ENCODE measurements at places on chromosomes 4 and X.
A peak's percentile ranks its signal among the peaks of the same experiment; 100 is the strongest.

DNA sequence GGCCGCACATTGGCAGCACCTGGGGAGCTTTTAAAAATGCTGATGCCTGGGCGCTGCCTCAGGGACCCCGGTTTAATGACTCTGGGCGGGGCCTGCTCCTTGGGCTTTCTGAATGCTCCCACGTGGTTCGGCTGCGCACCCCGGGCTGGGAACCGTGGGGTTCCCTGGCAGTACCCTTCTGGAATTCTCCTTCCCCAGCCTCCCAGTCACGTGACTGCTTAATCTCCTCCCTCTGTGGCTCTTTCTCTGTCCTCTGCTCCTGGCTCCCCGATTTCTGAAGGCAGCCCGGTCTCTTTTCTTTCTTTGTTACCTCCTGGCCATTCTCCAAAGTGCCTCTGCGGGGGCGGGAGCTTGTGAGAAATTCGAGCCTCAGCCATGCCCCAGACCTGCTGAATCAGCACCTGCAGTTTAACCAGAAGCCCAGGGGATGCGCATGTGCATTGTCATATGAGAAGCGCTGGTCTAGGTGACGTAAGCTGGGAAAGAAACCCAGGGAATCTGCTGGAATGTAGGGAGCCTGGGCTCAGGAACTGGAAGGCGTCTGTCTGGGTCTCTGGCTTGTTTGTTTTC, 16.6 kb downstream of the CLCN4 start:
- DNase-seq, result no peak

DNA sequence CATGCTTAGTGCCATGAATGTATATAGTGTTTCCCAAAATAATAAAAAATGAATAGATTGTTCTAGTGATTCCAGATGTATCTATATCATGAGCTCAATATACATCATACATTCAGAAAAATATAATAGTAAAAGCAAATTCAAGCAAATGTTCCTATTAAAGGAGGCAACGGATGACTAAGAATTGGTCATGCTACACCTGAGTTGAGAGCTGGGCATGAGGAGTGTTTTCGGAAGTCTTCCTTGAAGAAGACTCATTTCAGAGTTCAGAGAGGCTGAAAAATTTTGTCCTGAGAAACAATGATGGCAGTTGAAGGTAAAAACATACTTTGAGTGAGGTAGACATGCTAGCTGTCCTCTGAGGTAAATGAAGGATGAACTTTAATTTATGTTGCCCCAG, 79.3 kb upstream of the IL1RAPL2 start:
- no peak for DNase-seq

- DNase-seq, result no peak
Measured at GRCh38 chrX:48992341-48992740, 9.7 kb downstream of the GRIPAP1 start.

DNA sequence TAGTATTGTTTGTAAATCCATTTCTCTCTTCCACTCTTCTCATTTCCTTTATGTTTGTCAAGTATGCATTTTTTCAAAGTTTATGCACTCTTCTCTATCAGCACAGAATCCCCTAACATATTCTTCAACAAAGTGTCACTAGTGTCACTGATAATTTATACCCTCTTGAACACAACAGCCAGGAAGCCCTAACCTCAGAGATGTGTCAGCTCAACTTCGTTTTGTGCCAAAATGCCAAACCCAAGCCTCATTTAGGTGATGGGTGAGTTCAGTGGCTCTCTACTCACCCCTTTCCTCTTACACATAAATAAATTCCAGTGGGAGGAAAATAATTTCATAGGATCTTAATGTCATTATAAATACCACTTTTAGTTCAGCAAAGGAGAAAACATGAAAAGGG, 22.4 kb upstream of the P2RY10 start:
- DNase-seq, result no peak

GRCh38 chr4:184102488-184102887, 115.2 kb downstream of the ENPP6 start:
- no peak for DNase-seq

DNA sequence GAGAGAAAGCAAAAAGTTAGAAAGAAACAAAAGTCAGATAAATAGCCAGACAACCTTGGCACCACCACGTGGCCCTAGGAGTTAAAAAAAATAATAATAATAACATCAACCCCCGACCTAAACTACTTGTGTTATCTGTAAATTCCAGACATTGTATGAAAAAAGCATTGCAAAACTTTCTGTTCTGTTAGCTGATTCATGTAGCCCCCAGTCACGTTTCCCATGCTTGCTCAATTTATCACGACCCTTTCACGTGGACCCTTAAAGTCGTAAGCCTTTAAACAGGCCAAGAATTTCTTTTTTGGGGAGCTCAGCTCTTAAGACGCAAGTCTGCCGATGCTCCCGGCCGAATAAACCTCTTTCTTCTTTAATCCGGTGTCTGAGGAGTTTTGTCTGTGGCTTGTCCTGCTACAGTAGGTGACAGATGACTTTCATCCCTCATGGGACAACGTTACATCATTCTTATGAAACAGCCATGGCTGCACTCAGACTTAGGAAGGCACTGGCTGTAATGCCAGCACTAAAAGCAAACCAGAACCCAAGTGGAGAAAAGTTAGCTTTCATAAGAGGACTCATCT, 520 bp downstream of the ACOX3 start:
- no peak for DNase-seq

DNA sequence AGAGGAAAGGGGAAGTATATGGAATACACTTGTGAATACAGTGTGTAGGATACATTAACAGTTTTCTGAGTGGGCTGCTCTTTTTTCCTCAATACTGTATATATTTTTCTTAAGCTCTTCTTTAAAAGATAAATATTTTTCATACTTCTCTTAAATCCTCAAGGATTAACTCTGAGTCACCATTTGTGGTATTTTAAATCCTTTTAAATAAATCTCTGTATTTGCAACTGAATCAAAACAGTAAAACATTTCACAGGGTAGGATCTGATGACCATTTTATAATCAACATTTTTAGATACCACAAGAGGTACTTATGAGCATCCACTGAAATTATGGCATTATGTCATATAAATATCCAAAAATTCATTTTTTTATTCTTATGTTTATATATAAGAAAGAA, 87.6 kb downstream of the GAB1 start:
- no peak for DNase-seq

- DNase-seq, result no peak
Measured at GRCh38 chr4:8016527-8016926, 76.9 kb upstream of the AFAP1 start.

DNA sequence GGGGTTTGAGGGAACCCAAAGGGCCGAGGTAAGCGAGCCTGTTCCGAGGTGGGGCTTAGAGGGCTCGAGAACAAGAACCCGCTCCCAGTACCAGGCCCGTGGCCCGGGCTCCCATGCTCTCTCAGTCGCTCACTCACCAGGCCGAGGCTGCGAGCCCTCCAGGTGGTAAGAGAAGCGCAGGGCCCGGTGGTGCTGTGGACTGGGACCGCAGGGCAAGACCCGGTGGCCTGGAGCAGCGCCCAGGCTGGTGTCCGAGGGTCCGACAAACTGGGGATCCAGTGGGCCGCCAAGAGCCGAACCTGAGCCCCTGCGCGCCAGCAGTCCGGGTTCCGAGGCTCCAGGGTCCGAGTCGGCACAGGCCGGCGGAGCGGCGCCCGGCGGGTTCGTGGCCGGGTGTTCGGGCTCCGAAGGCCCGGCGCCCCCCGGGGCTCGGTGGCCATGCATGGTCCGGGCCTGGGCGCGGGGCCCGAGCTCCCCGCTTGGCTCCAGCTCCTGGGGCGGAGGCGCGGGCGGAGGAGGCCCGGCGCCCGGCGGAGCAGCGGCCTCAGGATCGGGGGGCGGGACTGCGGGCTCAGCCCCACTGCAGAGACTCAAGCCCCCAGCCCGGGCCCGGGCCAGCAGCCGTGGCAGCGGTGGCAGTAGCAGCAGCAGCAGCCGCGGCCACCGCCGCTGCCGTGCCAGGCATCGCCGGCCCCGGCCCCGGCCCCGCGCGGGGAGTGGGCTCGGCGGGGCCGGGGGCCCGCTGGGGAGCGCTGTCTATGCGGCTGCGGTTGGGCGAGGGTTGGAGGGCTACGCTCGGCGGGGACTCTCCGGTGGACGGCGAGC, 833 bp downstream of the FGD1 start:
- DNase-seq, result no peak

DNA sequence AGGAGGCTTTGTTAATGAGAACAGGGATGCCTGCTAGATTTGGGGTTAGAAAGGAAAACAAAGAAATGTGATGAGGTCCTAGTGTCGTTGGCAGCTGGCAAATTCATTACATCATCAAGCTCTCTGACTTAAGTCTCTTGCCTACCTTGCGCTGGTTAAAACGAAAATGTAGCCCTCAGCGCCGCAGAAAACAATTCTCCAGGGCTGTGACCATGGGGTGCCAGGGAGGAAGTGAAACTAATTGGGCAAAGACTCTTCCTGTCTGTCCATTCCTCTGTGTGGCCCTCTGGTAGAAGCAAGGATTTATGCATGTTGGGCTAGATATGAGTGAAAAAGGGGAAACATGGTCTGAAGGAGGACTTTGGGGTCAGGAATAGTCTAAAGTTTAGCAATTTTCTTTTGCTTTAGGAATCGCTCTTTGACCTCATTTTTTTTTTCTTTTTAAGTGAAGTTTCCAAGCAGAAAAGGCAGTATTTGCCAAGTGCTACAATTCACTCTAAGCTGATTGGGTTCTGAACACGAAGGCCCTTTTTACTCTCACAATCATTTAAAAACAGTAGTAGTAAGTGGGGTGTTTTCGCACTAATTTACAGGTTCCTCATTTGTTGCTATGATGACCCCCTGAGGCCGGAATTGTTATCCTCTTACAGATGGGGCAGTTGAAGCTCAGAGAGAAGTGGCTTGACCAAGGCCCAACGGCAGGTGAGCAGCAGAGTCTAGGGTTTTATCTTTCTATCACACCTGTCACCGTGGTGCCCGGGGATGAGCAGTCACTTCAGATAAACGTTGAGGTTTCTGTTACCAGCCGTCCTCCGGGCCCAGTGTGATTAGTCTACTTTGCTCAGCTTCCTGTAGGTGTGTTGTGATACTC, 27.3 kb upstream of the CHRNA9 start:
- DNase-seq, result peak; percentile 63

- no peak for DNase-seq
Measured at GRCh38 chr4:40185830-40186664, 10.8 kb upstream of the RHOH start.

DNA sequence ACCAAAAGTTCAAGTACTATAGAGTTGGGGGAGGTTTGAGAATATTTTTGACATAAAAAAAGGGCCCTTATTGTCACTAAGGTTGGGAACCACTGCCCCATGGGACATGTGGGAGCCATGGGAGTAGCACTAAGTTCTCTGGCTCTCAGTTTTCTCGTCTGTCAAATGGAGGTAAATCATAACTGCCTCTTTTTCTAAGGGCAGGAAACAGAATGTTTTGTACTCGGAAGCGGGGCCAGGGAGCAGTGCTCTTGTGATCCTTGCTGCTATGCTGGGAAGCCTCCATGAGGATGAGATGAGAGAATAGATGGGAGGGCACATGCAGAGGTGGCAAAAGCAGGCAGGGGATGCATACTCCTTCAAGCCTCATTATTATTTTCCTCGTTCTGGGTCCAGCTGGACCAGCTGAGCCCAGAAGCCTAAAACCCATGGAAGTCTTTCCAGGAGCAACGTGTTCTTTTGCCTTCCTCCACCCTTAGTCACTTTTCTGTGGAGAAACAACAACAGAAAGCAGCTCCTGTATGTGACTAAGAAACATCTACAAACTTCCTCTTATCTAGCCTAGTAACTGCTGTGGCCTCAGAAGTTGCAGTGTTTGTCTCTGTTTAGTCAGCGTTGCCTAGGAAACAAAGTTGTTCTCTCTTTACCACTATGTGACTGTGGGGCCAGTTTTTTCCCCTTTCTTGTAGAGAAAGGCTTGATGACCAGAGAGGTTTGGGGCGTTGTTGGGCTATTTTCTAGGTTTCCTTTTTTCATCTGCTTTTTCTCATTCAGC, 64.8 kb downstream of the TSC22D3 start:
- DNase-seq, result peak; percentile 32

DNA sequence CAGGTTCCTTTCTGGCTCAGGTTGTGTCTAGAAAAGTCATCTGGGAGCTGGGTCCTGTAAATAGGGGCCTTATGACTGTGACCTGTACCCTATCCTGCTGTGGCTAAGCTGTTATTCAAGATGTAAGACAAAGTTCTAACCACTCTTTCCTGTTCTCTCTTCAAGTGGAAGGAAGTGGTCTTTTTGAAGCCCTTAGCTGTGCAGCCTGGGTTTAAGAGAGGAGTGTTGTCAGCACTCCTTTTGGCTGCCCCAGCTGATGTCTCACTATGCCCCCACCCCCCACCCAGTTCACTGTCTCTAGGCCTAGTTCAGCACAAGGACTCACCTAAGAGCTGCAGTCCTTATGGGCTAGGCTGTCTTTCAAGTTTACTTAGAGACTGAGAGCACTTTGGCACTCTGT, 1069.5 kb downstream of the FAM133A start:
- DNase-seq, result no peak

GRCh38 chr4:173647902-173648301, 117.9 kb upstream of the HAND2 start:
- no peak for DNase-seq

- DNase-seq, result no peak
Measured at GRCh38 chr4:175033162-175033561, 115.0 kb downstream of the ADAM29 start.

GRCh38 chr4:170887396-170887795, 797.6 kb upstream of the AADAT start:
- DNase-seq, result no peak

DNA sequence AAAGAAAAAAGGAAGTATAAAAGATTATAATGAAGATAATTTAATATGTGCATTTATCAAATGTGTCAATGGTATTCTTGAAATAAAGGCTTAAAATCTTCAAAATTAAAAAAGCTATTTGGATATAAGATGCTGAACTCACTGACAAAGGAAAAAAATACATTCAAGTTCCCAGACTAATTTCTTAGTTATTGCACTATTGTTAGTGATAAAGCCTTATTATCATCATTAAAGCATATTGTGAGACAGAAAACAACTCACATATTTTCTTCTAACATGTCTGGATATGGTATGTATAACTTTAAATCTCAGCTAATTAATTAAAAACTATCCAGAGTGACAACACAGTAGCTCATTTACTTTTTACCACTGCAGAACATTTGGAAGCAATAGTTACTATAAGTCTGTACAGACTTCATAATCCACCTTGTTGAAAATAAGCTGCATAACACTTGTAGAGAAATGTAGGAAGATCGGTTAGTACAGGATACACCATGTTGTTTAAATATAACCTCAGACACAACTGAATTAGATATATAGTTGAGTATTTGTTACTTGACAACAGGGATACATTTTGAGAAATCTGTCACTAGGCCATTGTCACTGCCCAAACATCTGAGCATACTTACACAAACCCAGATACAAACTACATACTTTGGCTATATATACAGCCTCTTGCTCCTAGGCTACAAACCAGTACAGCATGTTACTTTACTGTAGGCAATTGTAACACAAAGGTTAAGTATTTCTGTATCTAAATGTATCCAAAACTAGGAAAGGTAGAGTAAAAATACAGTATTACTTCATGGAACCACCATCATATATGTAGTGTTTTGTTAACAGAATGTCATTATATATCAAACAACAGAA, 12.8 kb upstream of the FAM200B start:
- no peak for DNase-seq
